ENCODE measurements at places on chromosomes 2 and 18.
A peak's percentile ranks its signal among the peaks of the same experiment; 100 is the strongest.

GRCh38 chr2:56715683-56716082 lies 531.9 kb downstream of the CCDC85A start:
- no peak for DNase-seq

- no peak for DNase-seq
Measured at GRCh38 chr18:50686409-50686808, 126.5 kb downstream of the MAPK4 start.

GRCh38 chr2:98245491-98245890 lies 100.8 kb upstream of the CNGA3 start:
- no peak for DNase-seq

- no peak for DNase-seq
Measured at GRCh38 chr18:5317186-5317585, 21.7 kb upstream of the ZBTB14 start.

GRCh38 chr2:182885771-182886170 lies 19.3 kb upstream of the FRZB start:
- no peak for DNase-seq

DNA sequence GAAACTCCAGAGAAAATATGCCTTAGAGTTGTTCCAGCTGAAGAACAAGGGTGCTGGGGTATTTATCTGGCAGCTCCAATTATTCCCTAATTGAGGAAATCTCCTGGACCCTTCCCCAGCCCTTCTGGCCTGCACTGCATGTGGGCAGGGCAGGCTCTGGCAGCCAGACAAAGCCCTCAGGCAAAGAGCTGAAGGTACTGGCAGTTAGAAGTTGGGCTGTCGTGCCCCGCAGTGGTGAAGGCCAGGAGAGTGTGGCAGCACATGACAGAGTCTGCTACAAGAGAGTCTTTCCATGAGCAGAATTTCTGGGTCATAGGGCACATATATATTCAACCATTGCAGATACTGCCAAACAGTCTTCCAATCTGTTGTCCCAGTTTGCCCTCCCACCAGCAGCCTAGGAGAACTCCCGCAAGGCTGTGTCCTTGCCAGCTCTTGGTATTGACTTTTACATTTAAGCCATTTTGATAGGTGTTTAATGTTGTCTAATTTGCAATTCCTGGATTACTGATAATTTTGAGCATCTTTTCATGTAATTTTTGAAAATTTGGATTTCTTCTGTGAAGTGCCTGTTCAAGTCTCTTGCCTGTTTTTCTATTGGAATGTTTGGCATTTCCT lies 26.6 kb downstream of the ONECUT2 start:
- DNase-seq: no peak

DNA sequence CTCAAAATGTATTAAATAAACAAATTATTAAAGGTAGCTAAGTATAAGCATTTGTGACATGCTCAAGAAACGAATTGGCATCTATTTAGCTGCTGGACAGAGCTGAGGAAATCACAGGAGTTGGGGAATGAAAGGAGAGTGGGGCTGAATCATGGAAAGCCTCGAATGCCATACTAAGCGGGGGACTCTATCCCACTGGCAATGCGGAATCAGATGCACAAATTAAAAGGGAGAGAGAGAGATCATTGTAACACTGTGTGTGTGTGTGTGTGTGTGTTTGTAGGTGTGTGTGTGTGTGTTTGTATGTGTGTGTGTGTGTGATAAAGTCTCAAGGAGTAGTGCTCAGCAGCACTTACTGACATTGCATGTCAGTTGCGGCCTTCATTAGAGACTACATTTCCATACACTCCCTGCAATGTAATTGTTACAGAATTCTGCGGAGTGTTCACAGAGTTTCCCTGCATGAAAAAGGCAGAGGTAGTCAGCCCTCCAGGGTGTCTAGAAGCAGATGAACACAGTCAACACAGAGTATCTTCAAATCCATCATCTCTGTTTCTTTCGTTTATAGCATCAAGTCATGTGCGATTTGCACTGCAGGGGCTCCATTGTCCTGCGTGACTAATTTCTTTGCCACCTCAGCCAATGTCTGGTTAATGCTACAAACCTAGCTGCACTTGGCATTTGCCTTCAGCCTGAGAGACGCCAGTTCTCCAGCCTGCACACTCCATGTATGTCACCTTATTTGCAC lies 111.7 kb upstream of the CYRIA start:
- no peak for DNase-seq

- DNase-seq: no peak
Measured at GRCh38 chr2:73564986-73565385, 77.2 kb downstream of the NAT8 start.

GRCh38 chr2:164554487-164554886 lies 66.8 kb downstream of the GRB14 start:
- no peak for DNase-seq

DNA sequence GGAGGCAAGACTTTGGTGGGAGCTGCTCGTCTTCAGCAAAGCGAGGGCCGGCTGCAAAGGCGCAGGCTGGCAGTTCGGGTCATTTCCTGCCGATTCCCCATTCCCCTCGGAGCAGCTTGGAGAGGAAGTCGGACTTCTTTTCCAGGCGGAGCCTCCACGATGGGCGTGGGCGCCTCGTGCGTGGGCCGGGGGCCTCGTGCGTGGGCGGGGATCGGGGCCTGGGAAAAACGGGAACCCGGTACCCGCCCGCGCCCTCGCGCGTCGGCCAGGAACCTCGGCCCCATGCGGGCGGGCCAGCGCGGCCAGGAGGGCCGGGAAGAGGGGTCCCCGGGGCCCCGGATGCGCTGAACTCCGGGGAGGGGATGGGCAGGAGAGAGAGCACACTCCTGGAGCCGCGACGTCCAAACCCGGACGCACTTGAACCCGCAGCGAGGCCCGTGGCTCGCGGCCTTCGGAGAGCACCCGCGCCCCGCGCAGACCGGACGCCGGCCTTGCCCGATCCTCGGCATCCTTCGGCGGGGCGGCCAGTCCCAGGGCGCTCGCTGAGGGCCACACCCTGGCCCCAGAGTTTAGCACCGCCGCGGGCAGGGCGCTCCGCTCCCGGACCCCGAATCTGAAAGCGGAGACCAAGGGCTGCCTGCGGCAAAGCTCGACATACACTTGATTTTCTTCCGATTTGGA lies 368.4 kb downstream of the MTX2 start:
- peak; percentile 69 for DNase-seq

GRCh38 chr2:229586746-229587705 lies 127.3 kb downstream of the DNER start:
- DNase-seq: peak; percentile 67

DNA sequence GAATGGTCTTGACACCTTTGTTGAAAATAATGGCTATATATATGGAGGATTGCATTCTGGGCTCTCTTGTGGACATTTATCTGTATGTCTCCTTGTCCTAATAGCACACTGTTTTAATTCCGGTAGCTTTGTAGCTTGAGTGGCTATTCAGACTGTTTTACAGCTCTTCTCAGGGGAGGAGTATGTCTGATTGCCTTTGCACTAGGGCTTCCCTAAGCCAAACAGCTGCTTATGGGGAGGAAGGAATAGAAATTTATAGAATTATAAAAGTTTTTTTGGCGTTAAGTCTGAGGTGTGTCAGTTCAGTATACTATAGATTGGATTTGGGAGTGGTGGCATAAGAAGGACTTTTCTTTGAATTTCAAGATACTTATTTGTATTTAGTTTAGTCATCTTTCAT lies 12.6 kb downstream of the SEH1L start:
- no peak for DNase-seq

DNA sequence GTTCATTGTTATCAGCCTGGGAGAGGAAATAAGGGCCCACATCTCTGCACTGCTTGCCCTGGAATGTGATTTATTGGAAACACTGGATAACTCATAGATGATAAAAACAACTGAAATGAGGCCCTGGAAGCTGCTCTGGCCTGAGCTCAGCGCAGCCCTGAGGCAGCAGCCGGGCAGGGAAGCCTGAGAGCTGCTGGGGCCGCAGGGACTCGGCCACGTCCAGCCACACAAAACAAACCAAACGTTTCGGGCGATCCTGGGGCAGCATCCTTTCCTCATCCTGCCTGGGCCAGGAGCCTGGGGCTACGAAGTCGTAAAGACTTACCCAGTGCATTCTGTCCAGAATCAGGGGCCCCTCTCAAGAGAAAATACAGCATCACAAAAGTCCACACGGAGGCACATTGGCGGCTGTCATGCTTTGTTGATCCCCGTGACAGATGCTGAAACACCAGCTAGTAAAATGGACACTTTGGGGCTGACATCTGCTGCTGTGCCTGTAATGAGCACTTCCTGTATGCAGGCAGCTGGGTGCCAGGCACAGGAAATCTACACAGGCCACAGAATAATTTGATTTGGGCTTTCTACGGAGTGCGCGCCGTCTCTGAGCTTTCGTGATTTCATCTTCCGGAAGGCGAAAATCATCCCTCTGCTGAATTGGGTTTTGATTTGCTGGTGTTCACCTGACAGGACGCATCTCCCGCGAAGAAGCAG lies 250.6 kb downstream of the EIPR1 start:
- DNase-seq: no peak

GRCh38 chr2:69916106-69916505 lies 1.2 kb downstream of the MXD1 start:
- no peak for DNase-seq

DNA sequence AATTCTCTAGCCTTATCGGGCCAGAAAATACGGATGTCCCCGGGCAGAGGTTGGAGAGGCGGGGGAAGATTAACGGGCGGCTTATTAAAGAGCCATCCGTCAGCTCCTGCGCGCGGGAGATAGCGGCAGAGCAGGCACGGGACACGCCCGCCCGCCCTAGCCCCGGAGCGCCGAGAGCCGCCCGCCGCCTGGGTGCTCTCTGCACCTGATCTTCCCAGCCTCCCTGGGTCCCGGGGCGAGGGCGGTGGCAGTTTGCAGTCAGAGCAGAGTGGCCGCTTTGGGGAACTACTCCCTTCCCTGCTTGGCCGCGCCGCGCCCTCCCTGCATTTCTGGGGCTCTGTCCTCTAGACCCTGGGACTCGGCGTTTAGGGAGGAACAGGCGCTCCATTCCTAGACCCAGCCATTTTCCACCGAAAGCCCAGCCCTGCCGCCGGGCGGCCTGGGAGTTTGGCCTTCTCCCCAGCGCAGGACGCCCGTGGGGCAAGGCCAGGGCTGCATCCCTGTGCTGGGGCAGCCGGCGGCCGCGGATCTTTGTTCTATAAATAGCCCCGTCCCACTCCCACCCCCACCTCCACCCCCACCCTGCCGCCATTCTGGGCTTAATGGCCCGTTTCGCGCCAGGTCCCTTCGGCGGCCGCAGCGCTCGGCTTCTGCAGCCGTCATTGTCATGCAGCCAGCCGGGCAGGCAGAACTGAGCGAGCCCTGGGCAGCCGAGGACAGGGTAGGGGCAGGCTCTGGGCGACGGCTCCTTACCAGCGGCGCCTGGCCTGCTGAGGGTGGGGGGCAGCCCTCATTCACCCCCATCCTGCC lies 6.6 kb downstream of the GAD1 start:
- no peak for DNase-seq

DNA sequence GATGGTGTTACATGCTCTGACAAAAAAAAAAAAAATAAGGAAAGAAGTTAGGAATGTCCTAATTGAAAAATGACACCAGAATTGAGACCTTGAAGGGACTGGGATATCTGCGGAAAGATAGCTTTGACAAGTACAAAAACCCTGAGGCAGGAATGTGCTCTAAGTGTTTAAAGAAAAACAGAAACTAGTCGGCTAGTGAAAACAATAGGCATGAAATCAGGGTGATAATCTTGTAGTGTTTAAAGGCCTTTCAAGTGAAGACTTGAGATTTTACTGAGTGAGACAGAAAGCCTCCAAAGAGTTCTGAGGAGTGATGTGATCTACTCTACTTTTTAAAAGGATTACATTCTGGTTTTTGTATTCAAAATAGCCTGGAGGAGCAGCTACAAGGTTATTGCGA lies 107.4 kb downstream of the COBLL1 start:
- no peak for DNase-seq

DNA sequence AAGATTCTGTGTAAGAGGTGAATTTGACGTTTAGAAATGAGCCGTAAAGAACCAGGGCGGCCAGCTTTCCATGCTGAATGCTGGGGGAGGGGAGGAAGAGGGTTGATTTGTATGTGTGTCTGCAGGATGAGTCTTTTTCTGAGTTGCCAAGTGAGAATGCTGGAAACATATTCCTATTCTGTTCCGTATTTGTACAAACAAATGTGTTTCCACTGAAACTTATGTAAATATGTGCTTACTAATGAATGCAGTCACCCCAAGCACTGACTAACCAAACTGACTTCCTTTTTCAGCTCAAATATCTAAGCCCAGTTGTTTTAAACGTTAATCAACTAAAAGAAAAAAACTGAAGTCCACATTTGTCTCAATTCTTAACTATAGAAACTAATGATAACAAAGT lies 74.9 kb upstream of the APCDD1 start:
- DNase-seq: peak; percentile 72

- DNase-seq: no peak
Measured at GRCh38 chr2:166627893-166628292, 133.8 kb upstream of the SCN7A start.

- no peak for DNase-seq
Measured at GRCh38 chr2:194854941-194855340, 802.1 kb upstream of the SLC39A10 start.

DNA sequence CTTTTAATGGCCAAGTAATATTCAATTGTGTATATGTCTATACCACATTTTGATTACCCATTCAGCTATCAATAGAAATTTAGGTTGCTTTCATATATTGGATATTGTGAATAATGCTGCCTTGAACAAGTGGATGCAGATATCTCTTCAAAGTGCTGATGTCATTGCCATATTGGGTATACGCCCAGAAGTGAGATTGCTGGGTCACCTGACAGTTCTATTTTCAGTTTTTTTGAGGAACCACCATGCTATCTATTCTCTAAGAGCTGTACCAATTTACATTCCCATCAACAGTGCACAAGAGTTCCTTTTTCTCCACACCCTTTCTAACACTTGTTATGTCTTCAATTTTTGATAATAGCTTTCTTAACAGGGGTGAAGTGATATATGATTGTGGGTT lies 306.9 kb downstream of the ZNF516 start:
- DNase-seq: no peak

DNA sequence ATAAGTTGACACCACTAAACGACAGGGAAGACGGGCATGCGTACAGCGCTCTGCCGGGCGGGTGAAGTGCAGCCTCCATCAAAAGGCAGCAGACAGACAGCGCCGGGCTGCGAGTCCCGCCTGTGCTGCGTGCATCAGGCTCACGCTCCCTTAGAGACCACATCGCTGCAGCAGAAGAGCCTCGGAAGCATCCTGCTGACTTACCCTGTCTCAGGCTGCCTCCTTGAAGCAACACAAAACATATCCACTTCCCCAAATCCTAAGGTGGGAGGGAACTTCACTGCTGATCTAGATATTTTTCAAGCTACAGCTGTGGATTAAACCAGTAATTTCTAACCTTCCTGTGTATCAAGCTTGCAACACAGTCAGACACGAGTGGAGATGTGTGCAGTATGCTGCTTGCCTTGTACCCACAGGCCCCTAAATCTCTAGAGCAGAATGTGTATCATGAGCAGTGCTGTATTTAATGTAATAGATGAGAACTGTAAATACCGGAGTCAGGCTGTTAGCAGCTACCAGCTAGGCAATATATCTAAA lies 6.4 kb downstream of the MYT1L start:
- DNase-seq: no peak

- no peak for DNase-seq
Measured at GRCh38 chr2:27652790-27653189, 10.6 kb downstream of the SUPT7L start.

- DNase-seq: peak; percentile 81
Measured at GRCh38 chr2:239249776-239250175, 151.0 kb downstream of the HDAC4 start.
